Stimulated activated naive B cell treated with anti-CD40 and anti-IgM and Interleukin-4, amounts not matched to agents 10 μg/mL and 1 μg/mL and 100 μg/mL, for 72 hours (primary cell): ENCODE measurements at places on chromosomes 2 and 18.

- DNase-seq = no peak
Observed at GRCh38 chr18:57950542-57950941, 93.5 kb upstream of the NEDD4L start.

DNA sequence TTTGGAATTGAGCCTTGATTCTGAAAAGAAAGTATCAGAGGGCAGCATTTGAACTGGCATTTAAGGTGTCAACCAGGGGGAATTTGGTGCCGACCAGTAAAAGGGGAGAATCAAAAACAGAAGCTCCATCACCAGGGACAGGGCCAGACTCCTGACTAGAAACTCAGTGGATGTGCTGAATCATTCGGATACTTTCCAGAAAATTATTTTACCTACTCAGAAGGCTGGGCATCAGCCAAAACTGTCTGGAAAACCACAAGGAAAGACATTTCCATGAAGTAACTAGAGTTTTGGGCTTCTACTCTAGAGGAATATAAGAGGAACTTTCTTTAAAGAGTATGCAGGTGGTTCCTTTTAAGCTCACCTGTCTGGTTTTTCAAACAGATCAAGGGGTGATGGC, 756.6 kb downstream of the RNF144A start:
- no peak for DNase-seq

DNA sequence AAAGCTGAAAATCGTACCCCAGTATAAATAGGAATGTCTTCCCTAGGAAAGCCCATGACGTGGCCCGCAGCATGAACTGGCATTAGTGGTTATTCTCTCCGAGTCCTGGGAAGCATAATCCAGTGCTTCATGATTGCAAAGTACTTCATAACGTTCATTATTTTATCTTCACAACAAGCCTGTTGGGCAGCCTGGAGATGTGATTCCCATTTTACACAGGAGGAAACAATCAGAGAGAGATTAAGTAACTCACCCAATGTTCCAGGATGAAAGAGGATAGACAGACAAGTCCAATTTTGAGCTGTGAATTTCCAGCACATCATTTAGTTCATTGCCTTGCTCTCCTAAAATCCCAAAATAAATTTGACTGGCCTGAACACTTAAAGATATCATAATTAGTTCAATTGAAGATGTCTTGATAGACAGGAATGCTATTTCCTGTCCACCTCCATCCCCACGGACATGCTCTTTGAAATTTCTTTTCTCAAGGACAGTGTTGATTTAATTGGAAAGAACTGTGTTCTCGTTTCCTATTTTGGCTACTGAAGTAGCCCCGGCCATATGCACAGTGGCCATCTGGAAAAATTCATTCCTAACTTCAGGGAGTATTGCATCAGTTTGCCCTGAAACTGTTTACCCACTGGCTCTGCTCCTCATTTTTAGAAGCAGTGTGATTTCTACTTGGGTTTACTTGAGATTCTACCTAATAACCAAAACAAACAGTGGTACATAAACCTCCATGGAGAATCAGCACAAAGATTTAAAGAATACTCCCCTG, 93.9 kb downstream of the VWC2L start:
- DNase-seq = no peak

DNA sequence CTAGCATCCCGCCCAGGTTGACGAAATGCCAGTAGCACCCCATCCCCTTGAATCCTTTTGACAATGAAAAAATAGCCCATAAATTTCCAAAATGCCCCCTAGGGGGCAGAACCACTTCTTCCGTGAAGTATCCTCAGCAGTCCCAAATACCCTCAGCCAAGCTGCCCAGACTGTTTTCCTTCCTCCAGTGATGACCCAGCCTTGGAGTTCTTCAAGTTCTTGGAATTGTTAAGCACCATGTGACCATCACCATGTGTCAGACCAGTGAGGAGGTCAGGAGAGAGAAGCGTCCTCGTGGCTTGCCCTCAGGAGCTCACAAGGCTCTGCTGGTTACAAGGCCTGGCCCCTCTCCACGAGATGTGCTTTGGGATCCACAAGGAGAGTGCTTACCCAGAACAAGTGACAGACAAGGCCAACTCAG, 1.4 kb upstream of the SLC23A3 start:
- DNase-seq = no peak

GRCh38 chr2:41791523-41791922, 256.3 kb upstream of the PKDCC start:
- no peak for DNase-seq

- no peak for DNase-seq
Observed at GRCh38 chr2:128727914-128728313, 409.2 kb upstream of the HS6ST1 start.

DNA sequence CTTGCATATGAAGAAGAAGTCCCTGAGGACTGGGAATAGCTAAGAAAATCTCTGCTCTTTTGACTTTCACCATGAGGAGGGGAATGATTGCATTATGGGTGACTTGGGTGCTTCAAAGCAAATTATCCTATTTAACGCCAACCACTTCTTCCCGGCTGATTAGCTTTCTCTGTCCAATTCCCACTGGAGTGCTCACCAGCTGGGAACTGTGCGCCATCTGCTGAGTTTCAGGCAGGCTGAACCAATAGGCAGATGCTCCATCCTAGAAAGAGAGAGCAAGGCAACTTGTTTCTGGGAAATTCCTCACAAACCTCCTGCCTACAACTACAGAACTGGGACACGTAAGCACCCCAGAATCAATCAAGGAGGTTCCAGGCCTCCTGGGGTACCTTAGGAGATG, 49.4 kb downstream of the POLE4 start:
- DNase-seq = no peak

DNA sequence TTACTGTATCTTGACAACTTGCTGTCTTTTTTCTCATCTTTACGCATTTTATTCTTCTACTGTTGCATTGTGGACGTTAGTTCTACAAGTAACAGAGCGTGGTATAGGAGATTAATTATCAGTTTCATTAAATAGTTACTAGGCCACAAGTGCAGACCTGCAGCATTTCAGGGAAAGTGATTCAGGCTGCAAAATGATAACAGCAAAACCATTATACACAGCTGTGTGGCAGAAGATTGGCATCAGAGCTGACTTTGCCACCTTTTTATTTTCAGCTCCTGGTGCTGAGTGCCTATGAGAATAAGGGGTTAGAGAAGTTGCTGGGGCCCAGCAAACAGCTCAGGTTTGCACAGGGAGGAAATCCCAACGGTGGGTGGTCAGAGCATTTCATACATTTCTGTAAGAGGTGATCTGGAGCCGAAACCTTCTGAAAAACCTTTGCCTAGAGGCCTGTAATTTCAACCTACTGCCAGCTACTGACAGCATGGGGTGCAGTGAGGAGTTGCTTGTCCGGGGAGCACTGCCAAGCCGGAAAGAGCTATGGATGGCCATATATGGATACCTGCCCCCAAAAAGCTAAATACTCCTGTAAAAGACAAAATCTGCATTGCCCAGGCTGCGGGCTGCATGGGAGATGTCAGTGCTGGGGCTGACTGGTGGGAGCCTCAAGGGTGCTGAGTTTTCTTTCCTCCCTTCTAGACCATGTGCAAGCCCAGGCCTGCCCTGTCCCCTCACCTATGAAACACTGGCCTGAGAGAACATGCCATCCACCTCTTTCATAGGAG, 2.7 kb upstream of the CCBE1 start:
- DNase-seq = no peak

- DNase-seq = no peak
Observed at GRCh38 chr18:74194691-74195090, 46.4 kb downstream of the TIMM21 start.

GRCh38 chr18:56516789-56517188, 121.6 kb downstream of the TXNL1 start:
- no peak for DNase-seq

DNA sequence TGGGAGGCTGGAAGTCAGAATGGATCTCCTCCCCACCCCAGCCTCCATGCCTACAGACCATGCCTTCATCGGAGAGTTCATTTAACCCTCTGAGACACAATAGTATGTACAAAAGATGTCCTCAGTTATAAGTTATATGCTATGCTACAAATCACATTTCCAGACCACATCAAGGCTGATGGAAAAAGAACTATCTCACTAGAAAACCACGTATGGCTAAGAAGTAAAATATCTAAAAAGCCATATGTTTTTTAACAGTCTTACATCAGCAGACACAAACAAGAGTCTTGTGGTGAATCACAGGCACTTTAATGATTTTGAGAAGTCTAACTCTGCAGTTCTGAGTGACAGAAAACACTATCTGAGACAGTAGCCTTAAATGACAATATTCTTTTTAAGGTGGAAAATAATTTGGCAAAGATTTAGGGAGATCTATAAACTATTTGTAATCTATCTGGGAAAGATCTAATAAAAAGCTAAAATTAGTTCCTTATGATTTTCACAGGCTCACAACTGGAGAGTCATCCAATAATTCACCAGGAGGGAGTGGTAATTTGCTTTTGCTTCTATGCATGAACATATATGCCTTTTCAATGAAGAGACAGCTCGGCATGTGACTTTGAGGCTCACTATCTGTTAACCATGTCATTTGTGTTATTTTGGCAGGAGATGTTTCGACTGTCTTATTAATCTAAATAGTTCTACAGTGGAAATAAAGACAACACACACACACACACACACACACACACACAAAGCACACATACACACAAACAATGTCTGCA, 197.5 kb downstream of the IRS1 start:
- DNase-seq = no peak

- DNase-seq = no peak
Observed at GRCh38 chr2:5285872-5286769, 406.1 kb upstream of the SOX11 start.

- DNase-seq = peak; percentile 69
Observed at GRCh38 chr2:102082571-102083392, 59.8 kb upstream of the IL1R1 start.

DNA sequence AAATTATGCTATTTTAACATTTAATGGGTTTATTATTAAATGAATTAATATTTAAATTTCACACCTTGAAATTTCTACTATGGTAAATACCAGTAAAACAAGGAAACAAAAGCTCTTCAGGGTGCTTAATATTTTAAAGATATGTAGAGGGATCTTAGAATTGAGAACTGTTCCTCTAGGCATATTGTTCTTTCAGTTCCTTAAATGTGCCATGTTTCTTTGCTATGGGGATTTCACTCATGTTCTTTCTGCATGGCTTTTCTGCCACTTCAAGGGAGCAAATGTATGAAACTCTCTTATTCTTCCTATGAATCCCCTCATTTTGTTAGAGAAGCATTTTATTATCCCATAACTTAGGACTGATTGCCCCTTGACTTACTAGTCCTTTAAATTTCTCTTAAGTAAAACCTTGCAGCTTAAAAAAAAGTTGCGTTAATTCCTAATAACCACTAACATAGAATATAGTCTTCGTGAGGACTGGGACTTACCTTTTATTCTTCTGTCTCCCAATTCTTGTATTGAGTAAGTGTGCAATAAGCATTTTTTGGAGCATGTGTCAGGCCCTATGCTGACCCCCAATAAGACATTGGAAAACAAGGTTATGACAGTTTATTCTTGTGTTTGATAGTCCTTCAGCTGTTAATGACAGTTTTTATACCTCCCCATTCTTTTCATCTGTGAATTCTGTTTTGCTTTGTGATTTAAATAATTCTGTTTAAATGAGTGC, 95.7 kb downstream of the BIRC6 start:
- DNase-seq = no peak

DNA sequence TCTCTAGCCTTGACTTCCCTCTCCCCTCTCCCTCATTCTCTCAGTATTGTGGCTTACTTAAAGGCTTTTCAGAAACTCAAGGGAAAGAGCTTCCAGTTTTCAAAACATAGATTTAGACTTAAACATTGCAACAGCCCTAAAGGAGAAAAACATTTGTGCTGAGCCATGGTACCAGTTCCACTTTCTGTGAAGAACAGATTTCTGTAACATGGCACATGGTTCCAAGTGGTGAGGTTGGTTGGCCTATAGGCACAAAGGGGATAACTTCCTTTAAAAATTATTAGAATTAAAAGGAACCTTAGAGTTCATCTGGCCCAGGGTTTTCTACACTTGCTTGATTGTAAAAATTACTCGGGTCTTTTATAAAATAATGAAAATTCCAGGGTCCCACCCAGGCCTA, 138.6 kb upstream of the CDCA7 start:
- no peak for DNase-seq

GRCh38 chr2:28437918-28438317, 45.3 kb downstream of the FOSL2 start:
- no peak for DNase-seq

DNA sequence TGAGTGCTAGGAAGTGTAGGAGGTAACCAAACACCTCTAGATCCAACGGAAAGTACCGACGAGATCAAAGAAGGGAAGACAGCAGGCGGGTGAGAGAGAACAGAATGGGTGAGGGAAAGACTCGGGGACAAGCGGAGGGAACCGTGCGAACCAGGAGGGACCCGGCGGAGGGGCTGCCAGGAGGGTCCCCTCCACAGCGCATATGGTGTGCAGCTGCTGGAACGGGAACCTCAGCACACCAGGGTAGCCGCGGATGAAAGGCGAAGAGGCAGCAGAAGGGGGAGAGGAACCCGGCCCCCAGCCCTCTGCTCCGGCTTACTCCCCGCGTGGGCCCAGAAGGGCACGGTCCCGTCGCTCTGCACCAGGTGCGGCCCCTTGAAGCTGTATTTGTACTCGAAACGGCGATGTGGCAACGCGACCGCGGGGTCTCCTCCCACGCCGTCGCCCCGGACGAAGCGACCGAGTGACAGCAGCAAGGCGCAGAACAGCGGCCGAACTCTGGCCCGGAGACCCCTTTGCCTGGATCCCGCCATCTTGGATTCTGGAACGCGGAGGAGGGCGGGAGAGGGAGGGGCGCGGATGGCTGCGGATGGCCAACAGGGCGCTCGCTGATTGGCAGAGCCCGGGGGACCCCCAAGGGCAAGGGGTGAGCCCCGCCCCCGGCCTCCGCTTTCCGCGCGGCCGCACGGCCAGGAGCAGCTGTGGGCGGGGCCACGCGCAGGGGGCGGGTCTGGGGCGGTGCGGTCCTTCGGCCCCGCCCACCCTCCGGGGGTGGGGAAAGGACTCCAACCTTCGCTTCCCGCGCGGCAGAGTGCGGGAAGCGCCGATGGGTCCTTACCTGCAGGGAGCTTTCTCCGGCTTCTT, at the start of gene LMAN1:
LMAN1 (minus strand) TSS at position 554 of the 864 bp plus-strand sequence; CDS start at position 533, 21 bp downstream.
- peak; percentile 91 for DNase-seq

GRCh38 chr2:55718165-55719008, 24.7 kb upstream of the PNPT1 start:
- DNase-seq = no peak

DNA sequence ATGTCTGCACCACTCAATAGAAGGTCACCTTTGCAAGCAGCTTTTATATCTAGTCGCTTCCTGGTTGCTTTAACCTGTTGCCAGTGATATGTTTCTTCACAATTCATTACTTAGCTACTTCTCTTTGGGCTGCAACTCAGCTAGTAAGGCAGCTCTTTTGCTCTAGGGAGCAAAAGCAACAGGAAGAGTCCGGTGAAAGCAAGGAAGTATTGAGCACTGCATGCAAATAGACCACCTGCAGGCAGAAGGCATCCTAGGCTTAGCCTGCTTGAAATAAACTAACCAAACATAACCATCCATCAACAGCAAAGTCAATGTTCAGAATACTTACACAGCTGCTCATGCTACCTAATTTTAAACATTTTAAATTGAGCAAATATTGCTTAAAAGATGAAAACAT, 529.2 kb upstream of the LINC00305 start:
- no peak for DNase-seq

DNA sequence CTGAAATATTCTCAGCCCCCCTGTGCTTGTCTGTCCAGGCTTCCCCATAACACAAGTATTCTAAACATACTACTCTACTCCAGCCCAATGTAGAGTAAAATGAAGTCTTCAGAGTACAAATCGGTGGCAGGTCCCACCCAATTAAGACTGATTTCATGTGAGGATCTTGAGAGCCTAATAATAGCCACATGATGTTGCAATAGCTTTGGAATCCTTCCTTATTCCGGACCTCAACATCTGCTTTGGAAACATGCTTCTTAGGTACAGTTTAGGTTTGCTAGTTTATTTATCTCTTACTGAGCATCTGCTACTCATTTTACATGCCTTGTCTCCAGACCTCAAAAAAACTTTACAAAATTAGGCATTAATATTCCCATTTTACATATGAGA, 207.3 kb upstream of the RAB6C start:
- DNase-seq = no peak
